Stimulated activated CD4-positive, alpha-beta T cell treated with anti-CD3 and anti-CD28 coated beads, TNF-alpha, amount 100 ng/mL, for 24 hours (primary cell): ENCODE measurements at places on chromosomes 5 and 9.
A peak's percentile ranks its signal among the peaks of the same experiment; 100 is the strongest.

DNA sequence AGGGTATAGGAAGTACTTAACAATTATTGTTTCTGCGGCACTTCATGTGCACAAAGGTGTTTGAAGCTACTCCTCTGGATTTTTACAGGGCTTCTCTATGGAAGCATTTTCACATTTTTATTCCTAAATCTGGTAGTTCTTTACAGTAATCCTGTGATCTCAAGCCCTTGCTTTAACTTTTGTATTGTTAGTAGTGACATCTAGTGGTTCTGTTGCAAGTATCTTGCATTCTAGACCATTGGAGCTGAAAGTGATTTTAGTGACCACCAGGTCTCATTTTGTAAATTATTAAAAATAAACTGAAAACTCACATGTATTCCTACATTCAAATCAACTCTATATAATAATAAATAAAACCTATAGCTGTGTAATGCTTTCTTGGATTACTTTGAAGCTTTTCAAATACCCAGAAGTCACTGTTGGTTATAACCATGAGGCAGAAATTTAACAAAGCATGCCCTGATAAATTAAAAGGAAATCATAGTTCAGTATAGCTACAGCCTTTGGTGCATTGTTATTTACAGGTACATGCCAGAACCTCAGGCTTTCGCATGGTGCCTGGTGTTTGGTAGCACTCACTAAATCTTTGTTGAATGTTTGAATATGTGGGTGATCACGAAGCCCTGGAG, 18.9 kb downstream of the RPS23 start:
- DNase-seq: no peak

GRCh38 chr9:99130069-99130468, 25.2 kb downstream of the TGFBR1 start:
- DNase-seq: no peak

- DNase-seq: no peak
Observed at GRCh38 chr9:95726756-95727155, 148.7 kb upstream of the ERCC6L2 start.

DNA sequence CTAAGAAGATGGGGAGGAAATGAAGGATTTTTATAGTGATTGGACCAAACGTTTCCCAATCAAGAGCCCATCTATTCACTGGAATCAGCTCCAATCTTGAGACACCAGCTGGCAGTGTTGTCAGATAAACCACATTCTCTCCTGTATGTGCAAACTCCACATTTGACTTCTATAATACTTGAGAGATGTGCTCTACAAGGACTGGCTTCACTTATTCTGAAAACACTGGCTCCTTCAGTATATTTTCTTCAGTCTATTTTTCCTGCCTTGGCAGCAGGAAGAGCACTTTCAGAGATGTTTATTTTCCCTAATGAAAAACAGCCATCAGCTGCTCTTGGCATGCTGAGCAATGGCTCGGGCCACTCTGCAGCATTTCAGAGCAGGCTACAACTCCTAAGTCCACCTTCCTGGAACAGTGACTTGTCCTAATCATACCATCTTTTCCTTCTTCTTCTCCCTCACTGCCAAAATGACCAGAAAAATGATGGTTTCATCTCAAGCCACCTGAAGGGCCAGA, 96.9 kb upstream of the FSTL4 start:
- no peak for DNase-seq

DNA sequence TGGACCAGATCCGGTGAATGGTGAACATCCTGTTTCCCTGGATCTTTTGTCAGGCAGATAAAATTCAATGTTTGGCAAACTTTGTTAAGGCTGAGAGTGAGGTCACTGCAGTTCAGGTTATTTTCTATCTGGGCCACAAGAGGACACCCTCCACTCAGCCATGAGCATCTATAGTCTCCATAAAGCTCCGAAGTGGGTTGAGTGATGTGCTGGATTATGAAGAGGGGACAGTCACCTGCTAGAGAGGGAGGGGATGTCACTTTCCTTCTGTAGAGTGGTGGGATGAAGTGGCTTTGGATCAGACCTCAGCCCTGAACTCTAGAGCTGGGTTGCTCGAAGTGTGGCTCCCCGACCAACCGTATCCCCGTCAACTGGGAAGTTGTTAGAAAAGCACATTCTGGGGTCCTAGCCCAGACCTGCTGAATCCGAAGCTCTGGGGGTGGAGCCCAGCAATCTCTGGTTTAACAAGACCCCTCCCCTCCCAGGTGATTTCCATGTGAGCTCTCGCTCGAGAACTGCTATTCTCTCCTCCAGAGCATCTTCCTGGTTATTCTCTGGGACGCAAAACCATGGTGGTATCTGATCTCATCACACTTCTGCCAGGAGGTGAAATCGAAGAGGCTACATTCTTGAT, 31.8 kb upstream of the FGF1 start:
- DNase-seq: no peak

- no peak for DNase-seq
Observed at GRCh38 chr9:116175614-116176013, 22.0 kb downstream of the PAPPA start.

- no peak for DNase-seq
Observed at GRCh38 chr9:98571643-98572042, 137.1 kb downstream of the GABBR2 start.

GRCh38 chr5:60944904-60945812, at the start of the genes ERCC8 and NDUFAF2:
Gene ERCC8, minus strand, starts transcription at chr5:60945070. Its CDS starts 62 bp downstream, at chr5:60945008.
Gene NDUFAF2, plus strand, starts transcription at chr5:60945205. Its CDS starts 51 bp downstream, at chr5:60945256.
- DNase-seq: peak; percentile 77

GRCh38 chr9:103397868-103398600, 402.9 kb downstream of the CYLC2 start:
- DNase-seq: no peak

- DNase-seq: no peak
Observed at GRCh38 chr9:77927265-77927664, 104.3 kb downstream of the GNAQ start.

DNA sequence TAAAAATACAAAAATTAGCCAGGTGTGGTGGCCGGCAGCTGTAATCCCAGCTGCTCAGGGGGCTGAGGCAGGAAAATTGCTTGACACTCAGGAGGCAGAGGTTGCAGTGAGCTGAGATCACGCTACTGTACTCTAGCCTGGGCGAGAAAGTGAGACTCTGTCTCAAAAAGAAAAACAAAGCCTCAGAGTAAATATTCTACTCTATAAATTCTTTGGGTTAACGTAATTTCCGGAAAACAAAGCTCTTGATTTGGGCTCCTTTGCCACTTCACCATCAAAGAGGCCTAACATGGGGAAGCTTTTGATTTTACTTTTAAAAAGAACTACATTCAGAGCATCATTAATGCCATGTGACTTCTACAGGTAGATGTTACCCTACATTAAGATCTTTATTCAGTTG, 103.1 kb downstream of the SERINC5 start:
- no peak for DNase-seq

DNA sequence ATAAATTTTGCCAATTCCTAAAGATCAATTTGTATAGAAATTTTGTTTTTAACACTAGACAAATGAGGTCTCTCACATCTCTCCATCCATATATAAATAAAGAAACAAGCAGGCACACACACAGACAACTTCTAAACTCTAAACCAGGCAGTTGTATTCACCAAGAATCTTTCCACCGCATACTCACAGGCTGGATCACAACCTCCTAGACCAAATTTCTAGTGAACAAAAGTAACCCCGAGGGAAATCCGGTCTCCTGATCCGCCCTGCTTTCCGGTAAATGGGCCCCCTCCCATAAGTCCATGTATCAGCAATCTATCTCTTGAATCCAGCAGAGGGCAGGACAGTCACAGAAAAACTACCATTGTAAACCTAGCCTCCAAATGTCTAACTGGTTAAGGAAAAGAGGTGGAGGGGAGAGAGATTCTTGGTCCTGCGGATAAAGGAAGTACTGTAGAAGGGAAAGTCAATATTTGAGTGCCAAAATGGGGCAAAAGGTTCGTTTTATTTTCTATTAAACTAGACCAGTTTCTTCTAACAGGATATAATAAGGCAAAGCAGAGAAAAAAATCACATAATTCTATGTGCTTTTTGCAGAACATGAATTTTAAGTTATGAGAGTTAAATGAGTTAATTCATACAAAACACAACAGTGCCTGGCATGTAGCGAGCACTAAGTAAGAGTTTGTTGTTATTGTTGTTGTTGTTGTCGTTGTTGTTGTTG, 4.8 kb upstream of the SMU1 start:
- DNase-seq: peak; percentile 50
